ENCODE measurements at places on chromosomes 6 and 20.

DNA sequence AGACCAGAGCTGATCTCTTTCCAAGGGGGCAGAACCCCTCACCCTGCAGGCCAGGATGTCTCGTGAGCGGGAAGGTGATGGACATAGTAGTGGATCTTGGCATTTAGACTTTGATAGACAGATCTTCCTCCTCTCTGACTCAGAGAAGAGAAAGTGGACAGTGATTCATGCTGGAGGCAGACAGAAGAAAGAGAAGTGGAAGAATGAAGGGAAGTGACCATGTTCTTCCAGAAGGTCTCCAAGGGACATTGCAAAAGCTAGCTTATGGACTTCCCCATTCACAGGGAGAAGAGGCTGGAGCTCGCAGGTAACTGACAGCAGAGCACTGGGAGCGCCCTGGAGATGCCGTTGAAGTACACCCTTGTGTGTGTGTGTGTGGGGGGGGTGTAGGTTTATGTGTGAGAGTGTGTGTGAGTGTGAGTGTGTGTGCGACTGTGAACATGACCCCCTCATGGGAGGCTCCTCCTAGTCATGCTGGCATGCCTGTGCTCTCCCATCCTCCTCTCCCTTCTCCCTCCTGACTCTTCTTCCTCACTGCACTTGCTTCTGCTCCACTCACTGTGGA lies 8.0 kb upstream of the RAET1L start:
- DNase-seq = no peak

GRCh38 chr20:25277941-25278521 lies 30.1 kb downstream of the PYGB start:
- DNase-seq = peak; percentile 8

- peak; percentile 14 for DNase-seq
Measured at GRCh38 chr6:125154118-125154760, 666 bp downstream of the TPD52L1 start.

- DNase-seq = no peak
Measured at GRCh38 chr6:44192428-44193041, 24.2 kb upstream of the MYMX start.

DNA sequence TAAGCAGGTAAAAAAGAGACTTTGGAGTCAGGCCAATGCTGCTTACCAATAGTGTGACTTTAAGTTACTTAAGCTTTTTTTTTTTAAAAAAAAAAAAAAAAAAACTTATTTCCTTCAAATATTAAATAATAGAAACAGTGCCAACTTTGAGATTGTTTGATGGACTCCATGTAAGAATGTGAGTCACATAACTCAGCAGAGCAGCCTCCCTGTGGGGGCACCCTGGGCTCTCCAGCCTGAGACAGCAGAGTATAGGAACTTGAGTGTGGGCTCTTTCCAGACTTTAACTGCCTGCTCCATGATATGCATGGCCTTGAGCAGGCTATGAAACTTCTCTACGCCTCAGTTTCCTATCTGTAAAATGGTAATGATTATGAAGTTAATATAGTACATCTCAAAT lies 113.3 kb upstream of the SAMD5 start:
- DNase-seq = no peak

GRCh38 chr20:10671221-10671918 lies 2.4 kb downstream of the JAG1 start:
- DNase-seq = no peak

- no peak for DNase-seq
Measured at GRCh38 chr6:137866200-137866913, 702 bp upstream of the TNFAIP3 start.

DNA sequence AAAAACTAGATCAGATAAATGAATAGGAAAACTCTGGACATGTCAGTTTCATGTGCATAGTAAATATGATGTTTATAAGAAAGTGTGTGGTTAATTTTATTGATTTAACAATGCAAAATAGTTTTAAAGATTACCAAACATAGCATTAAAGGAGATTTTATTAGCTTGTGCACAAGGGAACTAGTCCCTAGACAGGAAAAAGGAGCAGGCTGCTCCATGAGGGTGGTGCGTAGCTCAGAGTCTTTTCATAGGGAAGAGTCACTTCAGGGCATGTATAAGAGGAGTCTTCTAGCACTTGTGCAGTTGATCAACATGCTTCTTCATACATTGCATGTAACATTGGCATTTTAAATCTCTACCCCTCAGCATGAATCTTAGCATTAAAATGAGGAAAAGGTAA lies 835.8 kb downstream of the GRIK2 start:
- DNase-seq = no peak

DNA sequence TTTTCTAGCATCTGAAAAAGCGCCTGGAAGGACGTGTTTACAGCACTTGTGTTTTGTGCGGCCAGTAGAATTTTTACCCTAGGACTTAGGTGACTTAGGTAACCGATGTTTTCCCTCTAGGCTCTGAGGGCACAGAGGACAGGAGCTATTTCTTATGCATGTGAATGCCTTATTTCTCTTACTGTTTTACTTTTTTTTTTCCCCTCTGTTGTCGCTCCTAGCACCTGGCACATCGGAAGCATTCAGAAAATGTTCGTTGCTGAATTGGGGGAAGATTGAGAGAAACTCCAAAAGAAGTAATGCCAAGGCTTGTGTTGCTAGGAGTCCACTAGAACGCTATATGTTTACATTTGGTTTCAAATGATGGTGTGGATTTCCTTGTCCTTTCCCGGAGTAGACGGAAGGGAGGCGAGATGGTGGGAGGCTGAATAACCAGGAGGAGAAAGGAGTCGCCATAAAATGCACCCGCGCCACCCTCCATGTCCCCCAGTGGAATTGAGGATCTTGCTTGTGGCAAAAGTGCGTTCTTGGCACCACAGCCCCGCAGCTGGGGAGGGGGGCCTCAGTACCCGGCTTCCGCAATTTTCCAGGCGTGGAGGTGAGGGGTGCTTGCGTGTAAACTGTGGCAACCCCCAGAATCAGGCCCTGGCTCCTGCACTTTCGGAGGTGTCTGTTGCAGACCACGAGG lies 6.9 kb downstream of the OLIG3 start:
- no peak for DNase-seq

- DNase-seq = no peak
Measured at GRCh38 chr6:127519469-127519785, 292 bp upstream of the MTCL3 start.

DNA sequence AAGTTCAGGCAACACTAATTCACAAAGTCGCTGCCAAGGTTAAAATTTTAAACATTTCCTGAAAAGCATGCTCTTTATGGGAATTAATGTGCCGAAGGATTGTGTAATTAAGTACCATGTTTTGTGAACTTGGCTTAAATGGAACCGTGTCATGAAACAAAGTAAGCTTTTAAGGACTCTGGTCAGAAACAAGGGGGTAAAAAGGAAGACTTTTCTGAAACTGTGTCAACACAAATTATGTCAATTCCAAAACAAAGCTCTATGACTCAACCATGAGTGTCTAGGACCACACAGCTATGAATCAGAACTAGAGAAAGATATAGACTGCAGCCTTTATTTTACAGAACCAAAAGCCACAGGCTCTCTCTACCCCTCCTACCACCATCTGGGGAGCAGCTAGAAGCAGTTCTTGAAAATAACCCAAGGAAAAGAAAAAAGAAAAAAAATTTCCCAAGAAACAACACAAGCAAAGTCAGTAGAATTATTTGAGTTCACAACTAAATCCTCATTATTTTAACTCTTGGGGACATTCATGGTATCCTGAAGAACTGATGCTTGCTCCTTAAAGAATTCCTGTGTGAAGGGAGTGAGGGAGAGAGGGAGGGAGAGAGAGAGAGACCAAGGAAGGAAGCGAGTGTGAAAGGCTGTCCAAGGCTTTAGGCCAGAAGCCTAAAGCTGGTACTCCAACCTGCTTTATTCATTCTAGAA lies 81.9 kb downstream of the ZMYND8 start:
- DNase-seq = no peak

DNA sequence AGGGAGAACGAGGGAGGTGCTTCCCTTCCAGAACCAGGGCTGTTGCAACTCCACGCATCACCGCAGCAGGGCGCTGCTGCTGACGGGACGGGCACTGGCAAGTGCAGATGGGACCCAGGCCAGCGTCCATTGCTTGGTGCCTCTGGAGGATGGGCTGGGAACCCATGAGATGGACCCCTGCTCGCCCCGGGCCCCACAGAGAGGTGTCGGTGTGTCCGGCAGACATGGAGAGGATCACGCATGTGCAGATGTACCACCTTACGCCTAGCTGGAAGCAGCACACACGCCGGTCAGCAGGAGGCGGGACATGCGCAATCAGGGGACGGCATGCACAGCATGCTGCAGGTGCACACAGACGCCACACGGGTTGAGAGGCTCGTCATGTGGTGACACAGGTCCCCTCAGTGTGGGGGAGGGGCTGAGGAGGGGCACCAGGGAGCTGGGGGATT lies 5.7 kb downstream of the CABLES2 start:
- DNase-seq = no peak

DNA sequence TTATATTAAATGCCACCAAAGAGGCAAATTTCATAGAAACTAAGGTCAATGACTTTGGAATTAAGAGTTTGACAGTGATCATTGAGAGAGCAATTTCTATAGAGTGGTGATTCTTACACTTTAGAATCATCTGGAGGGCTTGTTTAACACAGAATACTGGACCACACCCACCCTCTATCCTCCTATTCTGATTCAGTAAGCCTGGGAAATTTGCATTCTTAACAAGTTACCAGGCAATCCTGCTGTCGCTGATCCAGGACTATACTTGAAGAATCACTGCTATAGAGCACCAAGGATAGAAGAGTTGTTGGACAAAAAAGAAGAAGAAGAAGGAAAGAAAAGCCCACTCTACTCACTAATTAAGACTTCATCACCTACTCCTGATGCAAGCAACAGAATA lies 21.3 kb upstream of the TBX18 start:
- no peak for DNase-seq

DNA sequence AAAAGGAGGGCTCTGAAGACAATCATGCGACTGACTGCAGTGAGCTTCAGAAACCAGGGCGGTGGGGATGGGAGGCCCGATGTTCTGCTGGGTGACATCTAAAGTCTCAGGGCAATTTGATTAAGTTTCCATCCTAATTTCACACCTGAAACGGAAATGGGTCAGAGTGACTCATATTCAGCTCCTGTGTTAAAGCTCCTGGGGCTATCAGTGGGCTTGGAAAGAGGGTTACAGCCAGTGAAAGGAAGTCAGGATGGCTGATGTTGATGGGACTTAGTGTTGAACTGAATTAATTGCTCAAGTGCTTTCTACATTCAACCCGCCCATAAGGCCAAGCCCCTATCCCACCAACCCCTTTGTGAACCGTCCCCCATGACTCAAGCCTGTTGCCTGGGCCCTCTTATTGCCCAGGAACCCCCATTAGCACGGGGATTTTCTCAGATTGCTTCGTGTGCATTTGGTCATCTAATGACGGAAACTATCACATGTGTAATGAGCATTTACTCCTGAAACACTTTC lies 47.1 kb upstream of the TBC1D7 start:
- DNase-seq = no peak

DNA sequence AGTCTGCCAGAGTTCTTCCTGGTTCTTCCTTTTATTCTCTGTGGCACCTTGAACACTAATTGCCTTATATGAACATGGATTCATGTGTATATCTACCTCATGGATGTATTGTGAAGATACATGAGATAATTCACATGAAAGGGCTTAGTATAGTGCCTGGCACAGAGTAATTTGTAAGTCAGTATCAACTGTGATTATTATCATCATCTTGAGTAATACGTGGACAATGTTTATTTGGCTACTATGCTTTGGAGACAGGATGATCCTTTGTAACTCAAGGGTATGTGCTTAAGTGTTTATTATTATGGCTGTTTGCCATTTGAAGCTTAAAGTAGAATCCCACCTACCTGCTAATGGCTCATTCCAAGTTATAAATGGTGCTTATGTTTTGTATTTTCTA lies 16.0 kb downstream of the DOP1A start:
- DNase-seq = no peak

DNA sequence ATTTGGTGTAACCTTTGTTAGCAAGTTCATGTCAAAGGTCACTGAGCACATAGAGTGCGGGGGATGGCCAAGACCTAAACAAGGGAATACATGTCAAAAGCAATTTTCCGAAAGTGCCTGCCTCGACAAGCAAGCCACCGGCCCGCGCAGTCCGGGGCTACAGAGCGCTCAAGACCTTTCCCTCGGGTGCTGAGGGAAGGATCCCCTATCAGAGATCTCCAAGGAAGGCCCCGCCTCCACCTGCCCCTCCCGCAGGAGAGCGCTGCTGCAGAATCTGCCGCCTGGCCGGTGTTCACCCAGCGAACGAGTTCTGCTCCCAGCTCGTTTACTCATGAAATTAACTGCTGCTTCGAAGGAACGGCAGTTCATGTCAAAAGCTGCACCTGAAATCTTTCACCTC lies 252.7 kb downstream of the BMP7 start:
- no peak for DNase-seq

DNA sequence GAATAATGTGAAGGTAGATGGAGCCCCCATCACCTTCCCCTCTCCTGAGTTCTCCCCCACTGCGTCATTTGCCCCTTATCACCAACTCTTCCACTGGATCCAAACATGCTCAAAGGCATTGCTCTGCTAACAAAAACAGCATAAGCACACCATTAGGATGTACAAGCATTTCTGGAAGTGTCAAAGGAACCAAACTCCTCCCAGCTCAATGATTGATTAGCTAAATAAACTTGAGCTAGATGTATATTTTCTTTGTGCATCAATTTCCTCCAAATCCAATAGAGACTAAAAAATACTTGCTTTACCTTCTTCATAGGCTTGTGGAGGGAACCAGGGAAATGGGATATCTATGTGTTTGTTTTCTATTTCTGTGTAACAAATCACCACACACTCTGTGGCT lies 248.4 kb upstream of the JARID2 start:
- no peak for DNase-seq

GRCh38 chr6:89637960-89638319 lies 607 bp downstream of the LYRM2 start:
- no peak for DNase-seq

GRCh38 chr6:39952167-39952566 lies 17.9 kb upstream of the MOCS1 start:
- no peak for DNase-seq

GRCh38 chr6:159062564-159062945 lies 17.8 kb upstream of the TAGAP start:
- peak; percentile 43 for DNase-seq
